ENCODE measurements at places on chromosomes 7 and 10.

- no peak for DNase-seq
Observed at GRCh38 chr7:74372511-74373111, 81.1 kb upstream of the GTF2IRD1 start.

DNA sequence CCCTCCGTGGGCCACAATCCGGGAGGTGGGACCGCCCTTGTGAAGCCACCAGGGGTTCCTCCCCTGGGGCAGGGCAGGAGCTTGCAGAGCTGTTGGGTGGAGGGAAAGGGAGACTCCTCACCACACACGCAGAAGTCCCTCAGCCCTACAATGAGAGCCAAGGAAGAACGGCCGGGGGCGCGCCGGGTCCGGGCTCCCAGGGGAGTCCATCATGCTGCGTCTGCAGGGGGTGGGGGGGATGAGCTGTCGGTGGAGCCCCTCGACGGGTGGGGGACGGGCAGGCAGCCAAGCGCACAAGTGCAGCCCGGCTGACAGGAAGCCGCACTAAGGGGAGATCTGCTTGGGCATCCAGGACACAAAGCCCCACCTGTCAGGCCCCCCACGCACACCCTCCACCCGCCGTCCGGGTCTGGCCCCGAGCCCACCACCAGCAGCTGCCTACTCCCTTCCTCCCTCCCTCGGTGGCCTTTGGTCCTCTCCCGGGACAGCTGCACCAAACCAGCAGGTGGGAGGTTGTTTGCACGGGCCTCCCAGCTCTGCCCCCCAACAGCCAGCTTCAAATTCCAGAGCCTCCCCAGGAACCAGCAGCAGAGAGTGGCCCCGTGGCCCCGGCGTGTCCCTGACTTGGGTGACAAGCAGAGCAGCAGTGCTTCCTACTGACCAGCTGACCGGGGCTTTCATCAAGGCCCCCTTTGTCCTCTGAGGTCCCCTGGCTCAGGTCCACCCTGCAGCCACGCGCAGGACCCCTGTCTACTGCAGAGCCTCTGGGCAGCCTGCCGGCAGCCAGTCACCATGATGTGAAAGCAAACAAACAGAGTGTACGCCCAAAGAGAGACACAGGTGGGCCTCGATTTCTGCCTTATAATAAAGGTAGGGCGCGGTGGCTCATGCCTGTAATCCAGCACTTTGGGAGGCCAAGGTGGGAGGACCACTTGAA lies 50.3 kb downstream of the HIP1 start:
- DNase-seq = no peak

DNA sequence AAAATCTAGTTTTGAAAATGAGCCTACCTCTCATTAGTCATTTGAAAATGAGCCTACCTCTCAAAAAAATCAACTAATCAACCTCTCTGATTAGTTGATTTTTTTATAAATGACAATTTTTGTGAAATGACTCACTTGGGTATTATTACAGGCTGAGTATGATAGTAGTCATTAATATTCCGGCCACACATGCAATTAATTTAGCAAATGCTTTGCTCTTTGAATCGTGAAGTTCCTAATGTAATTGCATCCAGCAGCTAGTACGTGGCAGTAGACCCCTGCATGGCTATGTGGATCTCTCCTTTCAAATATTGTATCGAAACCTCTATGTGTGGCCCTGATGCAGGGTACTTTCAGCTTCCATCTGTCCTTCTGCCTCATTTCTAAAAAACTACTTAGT lies 245.9 kb upstream of the PHYHIPL start:
- no peak for DNase-seq

GRCh38 chr7:41156268-41156667 lies 546.6 kb downstream of the INHBA start:
- DNase-seq = no peak

GRCh38 chr10:34884272-34884952 lies 69.3 kb upstream of the PARD3 start:
- no peak for DNase-seq

Data from ecto neural progenitor cell (in vitro differentiated cells).